ENCODE measurements at places on chromosomes 5 and 9.

DNA sequence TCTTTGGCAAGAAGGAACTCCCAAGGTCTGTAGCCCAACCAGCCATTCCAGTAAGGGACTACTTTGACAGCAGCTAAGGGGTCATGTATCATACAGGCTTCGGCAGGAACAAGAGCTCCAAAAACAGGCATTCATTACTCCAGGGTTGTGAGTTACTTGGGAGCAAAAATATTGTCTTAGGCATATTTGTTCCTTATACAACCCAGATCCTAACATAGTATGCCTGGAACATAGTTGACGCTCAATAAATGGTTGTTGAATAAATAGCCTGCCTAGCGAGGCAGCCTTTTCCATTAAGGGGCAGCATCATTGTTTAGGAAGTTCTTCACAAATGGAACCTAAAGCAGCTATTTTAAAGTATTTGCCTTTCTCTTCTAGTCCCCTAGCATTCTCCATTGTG is 35.8 kb upstream of the FER start:
- DNase-seq: no peak

GRCh38 chr5:169974121-169974770 is 6.0 kb downstream of the INSYN2B start:
- no peak for DNase-seq

- no peak for DNase-seq
Measured at GRCh38 chr9:109037946-109038715, 24.8 kb upstream of the CTNNAL1 start.

DNA sequence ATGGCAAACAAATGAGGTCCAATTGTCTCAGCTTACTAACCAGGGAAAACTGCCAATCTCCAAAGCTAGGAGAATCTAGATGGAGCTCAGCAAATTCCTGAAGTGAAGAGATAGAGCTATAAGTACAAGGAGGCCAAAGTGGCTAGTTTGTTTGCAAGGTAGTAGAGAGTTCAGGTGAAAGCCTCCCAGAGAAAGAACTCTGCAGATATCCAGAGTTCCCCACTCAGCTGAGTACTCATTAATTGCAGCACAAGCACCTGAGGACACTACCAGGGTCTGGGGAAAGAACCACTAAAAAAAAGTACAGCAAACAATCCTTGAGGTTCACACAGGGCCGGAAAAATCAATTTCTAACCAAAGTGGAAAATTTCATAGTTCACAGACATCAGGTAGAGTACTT is 250.9 kb downstream of the TMEM232 start:
- no peak for DNase-seq

DNA sequence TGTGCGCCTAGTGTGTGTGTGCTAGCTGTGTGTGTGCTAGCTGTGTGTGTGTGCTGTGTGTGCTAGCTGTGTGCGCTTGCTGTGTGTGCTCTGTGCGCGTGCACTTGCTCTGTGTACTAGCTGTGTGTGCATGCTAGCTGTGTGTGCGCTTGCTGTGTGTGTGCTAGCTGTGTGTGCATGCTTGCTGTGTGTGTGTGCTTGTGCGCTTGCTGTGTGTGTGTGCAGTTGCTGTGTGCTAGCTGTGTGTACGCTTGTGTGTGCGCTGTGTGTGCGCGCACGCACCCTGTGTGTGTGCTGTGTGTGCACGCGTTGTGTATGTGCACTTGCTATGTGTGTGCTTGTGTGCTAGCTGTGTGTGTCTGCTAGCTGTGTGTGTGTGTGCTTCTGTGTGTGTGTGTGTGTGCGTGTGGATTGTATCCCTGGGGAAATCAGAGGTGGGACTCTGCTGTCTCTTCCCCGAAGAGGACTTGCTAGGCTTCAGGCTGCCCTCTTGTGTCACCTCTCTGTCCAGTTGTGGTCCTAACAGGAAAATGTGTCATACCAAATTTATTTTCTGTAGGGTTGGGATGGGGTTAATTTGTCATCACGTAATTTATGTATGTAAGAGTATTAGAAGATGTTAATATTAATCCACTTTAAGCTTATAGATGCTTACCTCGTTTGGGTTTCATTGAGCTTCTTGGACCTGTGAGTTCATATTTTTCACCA is 38.9 kb downstream of the TPPP start:
- no peak for DNase-seq

DNA sequence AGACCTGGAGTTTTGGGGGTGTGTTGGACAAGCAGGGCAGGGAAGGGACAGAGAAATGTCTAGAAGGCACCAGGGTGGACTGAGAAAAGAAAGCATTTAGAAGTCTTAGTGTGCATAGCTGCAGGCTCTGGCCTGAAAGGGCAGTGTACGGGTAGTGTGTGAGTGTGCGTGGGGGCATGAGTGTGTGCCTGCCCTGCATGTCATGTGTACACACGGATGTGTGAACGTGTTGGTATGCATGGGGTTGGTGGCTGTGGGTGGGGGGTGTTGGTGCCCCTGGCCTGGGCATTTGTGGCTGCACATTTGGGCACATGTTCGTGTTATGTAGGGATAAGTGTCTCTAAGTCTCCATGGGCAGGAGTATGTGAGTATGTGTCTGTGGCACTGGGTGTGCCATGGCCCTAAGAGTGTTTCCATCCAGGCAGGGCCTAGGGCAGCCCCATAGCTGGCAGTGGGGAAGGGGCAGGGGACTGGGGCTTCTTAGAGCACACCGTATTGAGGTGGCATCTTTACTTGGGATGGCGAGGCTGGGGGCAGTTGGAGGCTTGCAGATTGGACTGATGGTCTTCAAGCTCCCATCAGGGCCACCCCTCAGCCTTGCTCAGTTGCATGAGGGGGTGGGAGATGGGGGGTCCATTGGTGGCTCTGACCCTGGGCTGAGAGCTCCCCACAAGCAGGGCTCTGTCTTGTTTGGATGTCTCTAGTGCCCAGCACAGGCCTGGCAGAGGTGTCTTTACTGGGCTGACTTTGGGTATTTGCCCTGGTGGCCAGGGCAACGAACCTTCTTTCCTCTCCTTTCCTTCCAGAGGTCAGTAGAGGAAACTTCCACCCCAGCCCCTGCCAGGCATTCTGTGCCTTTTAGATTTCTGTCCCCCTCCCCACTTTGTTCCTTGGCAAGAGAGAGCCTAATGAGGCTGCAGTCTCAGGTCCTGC is 15.0 kb downstream of the PSD2 start:
- no peak for DNase-seq

DNA sequence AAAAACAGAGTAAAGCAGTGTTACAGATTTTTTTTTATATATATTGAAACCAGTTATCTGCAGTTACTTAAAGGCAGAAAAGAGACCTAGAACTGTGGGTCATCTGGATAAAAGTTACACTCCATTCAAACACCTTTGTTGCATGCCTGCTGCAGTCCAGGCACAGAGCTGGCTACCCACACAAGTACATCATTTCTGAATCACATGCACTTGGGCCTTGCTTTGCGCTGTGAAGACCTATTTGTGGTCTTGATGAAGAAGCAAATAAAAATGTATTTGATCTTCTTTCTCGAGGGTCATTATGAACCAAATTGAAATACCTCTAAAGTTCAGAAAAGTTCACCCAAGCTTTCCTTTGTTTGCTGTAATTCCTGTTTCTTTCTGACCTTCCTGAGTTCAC is 503.0 kb upstream of the ZNF608 start:
- DNase-seq: no peak

- no peak for DNase-seq
Measured at GRCh38 chr5:142300677-142301076, 24.1 kb downstream of the SPRY4 start.

DNA sequence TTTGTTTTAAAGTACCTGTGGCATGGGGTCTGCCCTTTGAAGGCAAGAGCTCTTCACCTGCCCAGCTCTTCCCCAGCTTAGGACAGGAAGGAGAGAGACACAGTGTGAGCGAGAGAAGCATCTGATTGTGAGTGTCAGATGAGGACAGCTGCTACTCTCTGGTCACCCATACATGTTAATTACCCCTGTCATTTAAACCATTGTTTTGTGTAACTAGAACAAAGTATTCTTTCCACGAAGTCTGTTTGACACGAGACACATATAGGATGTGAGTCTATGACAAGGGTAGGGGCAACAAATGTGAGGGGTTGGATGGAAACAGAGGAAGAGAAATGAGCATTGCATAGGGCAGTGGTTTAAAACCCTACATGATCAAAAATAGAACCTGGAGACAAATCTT is 3.0 kb upstream of the CD274 start:
- DNase-seq: no peak

- DNase-seq: no peak
Measured at GRCh38 chr5:74685979-74686631, 1.1 kb downstream of the HEXB start.

DNA sequence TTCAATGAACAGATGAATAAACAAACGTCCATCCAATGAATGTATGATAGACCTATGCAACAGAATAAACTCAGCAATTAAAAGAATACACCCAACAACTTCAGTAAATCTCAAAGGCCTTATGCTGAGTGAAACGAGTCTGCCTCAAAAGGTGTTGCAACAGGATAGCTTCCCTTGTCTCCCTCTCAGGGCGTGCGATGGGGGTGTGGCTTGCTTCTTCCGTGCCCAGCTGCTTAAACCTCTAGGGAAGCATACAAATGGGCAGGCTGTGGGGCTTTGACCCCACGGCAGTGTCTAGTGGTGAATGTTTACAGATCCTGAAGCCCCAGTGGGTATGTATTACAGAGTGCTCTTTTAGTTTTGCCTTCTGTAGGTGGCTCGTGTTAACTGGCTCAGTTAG is 87.0 kb upstream of the CCL21 start:
- DNase-seq: no peak

GRCh38 chr9:131578731-131579504 is 33.6 kb downstream of the PRRT1B start:
- DNase-seq: no peak

DNA sequence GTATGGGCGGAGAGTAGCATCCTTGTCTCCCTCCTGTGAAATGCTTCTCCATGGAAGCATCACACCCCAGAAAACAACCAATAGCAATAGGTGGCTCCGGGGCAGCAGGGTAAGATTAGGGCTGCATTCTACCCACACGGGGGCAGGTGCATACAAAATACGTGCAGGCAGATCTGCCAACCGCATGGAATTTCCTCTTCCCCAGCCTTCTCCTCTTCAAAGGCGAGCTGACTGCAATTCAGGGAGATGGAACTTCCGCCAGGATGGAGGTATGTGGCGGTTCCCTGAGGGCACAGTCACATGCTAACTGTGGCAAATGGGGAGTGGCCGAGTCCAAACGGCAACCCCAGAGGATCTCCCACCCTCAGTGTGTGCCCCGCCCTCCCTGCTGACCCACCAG is 81.5 kb downstream of the LMNB1 start:
- DNase-seq: no peak

- no peak for DNase-seq
Measured at GRCh38 chr9:91160181-91160580, 201.5 kb downstream of the AUH start.

- DNase-seq: no peak
Measured at GRCh38 chr5:160183075-160183474, 46.2 kb upstream of the FABP6 start.

DNA sequence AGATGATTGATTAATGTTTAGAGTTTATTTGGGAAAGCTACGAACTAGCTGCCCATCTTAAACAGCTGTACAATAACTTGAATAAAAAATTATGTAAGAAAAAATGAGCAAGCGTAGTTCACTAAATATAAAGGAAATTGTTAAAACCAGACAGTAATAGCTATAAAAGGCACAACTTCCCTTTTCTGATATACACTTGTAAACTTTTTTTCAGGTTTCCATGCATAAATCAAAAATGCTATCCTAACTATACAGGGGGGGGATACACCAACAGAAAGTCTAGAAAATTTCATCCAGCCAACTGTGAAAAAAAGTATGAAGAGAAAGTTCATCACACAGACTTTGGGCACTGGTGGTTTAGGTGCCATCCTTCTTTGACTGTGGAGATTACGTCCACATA is 122.3 kb downstream of the NR3C1 start:
- no peak for DNase-seq

DNA sequence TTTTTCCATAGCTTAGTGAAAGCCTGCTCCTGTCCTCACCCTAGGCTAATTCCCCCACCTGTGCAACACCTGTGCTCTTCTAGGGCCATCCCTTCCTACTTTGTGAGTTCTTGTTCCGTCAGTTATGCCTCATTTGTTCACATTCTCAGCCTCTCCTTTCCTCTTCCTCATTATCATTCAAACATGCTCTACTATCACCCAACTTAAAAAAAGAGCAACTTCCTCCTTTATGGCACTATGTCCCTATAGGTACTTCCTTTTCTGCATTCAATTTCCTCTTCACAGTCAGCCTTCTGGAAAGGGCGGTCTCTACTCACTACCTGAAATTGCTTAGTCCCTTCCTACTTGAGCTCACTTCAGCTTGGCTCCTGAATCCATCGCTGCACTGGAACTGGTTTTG is 111.8 kb upstream of the LHFPL2 start:
- no peak for DNase-seq

DNA sequence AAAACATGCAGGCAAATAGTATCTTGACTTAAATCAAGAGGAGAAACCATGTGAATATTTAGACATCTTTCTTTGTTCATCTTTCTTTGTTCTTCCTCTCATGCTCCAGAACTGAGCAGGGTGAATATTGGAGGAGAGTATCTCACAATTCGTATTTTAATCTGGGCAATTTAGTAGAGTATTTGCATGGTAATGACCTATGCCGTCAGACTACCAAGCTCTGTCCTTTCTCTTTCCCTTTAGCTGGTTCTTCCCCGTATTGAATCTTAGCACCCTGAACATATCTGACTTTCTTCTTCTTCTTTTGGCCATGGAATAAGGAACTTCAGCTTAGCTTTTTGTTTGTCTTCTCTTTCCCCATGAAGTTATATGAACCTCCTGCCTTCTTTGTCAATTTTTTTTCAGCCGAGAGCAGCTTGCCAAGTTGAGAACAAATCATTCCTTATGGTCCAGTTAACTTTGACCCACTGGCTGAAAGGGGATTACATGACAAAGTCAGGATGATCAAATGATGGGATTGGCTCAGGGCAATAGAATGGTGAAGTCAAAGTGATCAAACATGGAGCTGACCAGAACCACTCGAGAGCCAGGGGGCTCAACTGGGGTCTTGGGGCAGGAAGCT is 95.8 kb downstream of the DAPK1 start:
- DNase-seq: no peak

DNA sequence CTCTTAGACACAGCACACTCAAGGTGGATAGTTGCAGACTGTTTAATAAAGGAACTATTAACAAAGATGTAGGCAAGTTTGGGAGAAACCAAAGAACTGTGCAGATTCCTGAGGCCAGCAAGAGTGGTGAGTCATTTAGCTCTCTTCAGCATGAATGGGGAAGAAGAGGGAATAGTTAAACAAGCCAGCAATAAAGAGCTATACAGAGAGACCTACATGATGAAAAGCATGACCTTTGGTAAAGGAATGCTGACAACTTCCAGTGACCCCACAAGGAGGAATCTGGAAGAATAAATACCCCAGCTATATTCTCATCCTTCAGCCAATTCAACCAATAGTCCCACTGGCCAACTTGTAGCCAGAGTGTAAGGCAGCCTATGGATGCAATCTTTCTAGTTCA is 706.0 kb upstream of the GRAMD2B start:
- no peak for DNase-seq

- no peak for DNase-seq
Measured at GRCh38 chr5:124714910-124715309, 31.5 kb downstream of the ZNF608 start.

GRCh38 chr5:175494264-175495183 is 16.2 kb downstream of the SFXN1 start:
- DNase-seq: no peak

- DNase-seq: no peak
Measured at GRCh38 chr9:21016701-21017491, 14.5 kb downstream of the HACD4 start.
